ENCODE measurements at places on chromosomes 4 and X. TPM values are rescaled to one million over a fixed set of nuclear protein-coding genes. Genes with fewer than 3 reads are reported as not detected.

The RENBP gene
- 0.87 TPM for total RNA-seq

The MID2 gene
- total RNA-seq: 3.1 TPM

The XG gene
- total RNA-seq: not detected

The COX7B2 gene
- not detected for total RNA-seq

The UGT2B17 gene
- total RNA-seq: not detected

The SPIN4 gene
- 9.8 TPM for total RNA-seq

The CT83 gene
- total RNA-seq: not detected

The SCRG1 gene
- total RNA-seq: not detected

The HMX1 gene
- not detected for total RNA-seq

The ZFYVE28 gene
- total RNA-seq: 10.0 TPM

The SCML2 gene
- 12.9 TPM for total RNA-seq

The BEND2 gene
- total RNA-seq: not detected

The PNMA6F gene
- not detected for total RNA-seq

The FGF13 gene
- total RNA-seq: 55.3 TPM

The TMPRSS11B gene
- not detected for total RNA-seq

The MAGEA1 gene
- 64.2 TPM for total RNA-seq

The ITGB1BP2 gene
- total RNA-seq: 1.6 TPM

The GPR173 gene
- total RNA-seq: 1.2 TPM

The MAGEC2 gene
- total RNA-seq: not detected

The RNF212 gene
- total RNA-seq: 13.3 TPM
